GM10248 (cell line): ENCODE measurements at places on chromosomes 3 and 15.

- DNase-seq, result no peak
These were observed 7.7 kb upstream of the DCP1A start for GRCh38 chr3:53354945-53355498.

DNA sequence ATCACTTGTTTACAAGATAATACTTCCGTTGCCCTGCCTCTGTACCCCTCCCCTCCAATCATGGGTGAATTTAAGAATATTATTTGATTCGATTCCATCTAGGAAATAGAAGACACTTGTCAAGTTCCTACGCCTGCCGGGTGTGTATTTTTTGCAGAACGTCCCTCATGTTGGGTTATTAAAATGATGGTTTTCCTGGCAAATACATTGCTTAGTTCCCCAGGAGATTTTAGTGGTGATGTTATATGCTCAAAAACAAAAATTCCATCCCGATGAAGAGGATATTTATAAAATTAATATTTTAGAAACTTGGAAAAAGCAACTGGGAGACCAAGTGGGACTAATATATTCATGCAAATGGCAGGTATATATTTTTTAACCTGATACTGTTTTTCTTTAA is 548.4 kb downstream of the EDEM1 start:
- no peak for DNase-seq

GRCh38 chr3:183254487-183255347 is 1.7 kb downstream of the B3GNT5 start:
- no peak for DNase-seq

- DNase-seq, result no peak
These were observed 67.1 kb downstream of the TAMM41 start for GRCh38 chr3:11779626-11780025.

GRCh38 chr3:126777366-126777765 is 73.3 kb downstream of the CHCHD6 start:
- no peak for DNase-seq

DNA sequence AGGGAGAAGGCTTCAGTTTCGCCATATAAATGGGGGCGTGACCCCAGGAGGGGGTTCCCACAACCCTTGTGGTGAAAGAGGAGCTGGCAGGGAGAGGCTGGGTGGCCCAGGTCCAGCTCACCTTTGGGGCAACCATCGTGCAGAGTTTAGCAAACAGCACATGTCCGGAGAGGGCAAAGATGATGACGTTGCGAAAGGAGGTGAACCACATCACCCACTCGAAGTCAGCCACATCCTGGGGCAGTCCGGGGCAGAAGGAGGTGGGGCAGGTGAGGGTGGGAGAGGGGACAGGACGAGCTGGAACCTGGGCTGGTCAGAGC is 3.7 kb downstream of the HHATL start:
- no peak for DNase-seq
